Activated T-helper 1 cell treated with anti-CD3 and anti-CD28 coated beads, Interleukin-12 subunit alpha, Interleukin-12 subunit beta, Interleukin-2, Interleukin-4 antibody, amounts not matched to agents 30 ng/mL and 10 ng/mL and 1 ng/mL, durations not matched to agents 14 hours and 24 hours and 36 hours (primary cell): ENCODE measurements at places on chromosomes 7 and 10. TPM values are rescaled to one million over a fixed set of nuclear protein-coding genes. Genes with fewer than 3 reads are reported as not detected.

The NPC1L1 gene
- not detected in 2 replicates for total RNA-seq

The ASB15 gene
- not detected in 2 replicates for total RNA-seq

The TMEM270 gene
- total RNA-seq: not detected in 2 replicates

The TYW1B gene
- 3.3 TPM in 2 replicates for total RNA-seq

The PTPRZ1 gene
- not detected in 2 replicates for total RNA-seq

The RHOBTB1 gene
- total RNA-seq: not detected in 2 replicates

The SPDYE8 gene
- total RNA-seq: not detected in 2 replicates

The HGF gene
- total RNA-seq: not detected in 2 replicates

The PTPN20 gene
- total RNA-seq: 0.21 TPM in 1 of 2 replicates, not detected in the other

The SCART1 gene
- total RNA-seq: 1.2 and 1.5 TPM in 2 replicates

The CHST15 gene
- 0.15 and 0.18 TPM in 2 replicates for total RNA-seq

The DYNC1I1 gene
- not detected in 2 replicates for total RNA-seq

The IKZF1 gene
- 324 and 329 TPM in 2 replicates for total RNA-seq

The CPA2 gene
- total RNA-seq: not detected in 2 replicates

The CREB3L2 gene
- 61.6 and 61.8 TPM in 2 replicates for total RNA-seq

The JCAD gene
- 0.15 and 0.31 TPM in 2 replicates for total RNA-seq

The ACSL5 gene
- total RNA-seq: 46.7 and 50.7 TPM in 2 replicates

The PLEKHS1 gene
- 0.05 and 0.07 TPM in 2 replicates for total RNA-seq

The CLRN3 gene
- total RNA-seq: not detected in 2 replicates

The YWHAG gene
- 165 and 167 TPM in 2 replicates for total RNA-seq

The AKR1C2 gene
- total RNA-seq: not detected in 2 replicates

The NUTM2E gene
- total RNA-seq: 0.29 TPM in 1 of 2 replicates, not detected in the other
